ENCODE measurements at places on chromosomes 4 and X.

GRCh38 chrX:99800016-99800415 is 610.1 kb downstream of the PCDH19 start:
- DNase-seq, result no peak

DNA sequence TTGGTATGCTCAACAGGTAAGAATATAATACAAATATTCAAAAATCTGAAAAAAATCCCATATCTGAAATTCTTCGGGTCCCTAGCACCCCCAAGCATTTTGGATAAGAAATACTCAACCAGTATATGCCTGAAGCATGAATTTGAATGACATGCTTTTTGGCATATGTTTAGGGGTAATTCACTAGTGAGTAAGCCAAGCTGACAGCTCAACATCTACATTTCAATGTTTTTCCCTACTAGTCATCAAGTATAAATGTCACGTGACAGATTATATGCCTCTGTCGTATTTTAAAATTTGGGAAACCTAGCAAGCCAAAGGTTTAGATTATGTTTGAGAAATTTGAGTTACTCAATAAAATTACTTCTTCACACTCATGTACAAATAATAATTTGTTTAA is 125.1 kb downstream of the FGF16 start:
- DNase-seq, result no peak

DNA sequence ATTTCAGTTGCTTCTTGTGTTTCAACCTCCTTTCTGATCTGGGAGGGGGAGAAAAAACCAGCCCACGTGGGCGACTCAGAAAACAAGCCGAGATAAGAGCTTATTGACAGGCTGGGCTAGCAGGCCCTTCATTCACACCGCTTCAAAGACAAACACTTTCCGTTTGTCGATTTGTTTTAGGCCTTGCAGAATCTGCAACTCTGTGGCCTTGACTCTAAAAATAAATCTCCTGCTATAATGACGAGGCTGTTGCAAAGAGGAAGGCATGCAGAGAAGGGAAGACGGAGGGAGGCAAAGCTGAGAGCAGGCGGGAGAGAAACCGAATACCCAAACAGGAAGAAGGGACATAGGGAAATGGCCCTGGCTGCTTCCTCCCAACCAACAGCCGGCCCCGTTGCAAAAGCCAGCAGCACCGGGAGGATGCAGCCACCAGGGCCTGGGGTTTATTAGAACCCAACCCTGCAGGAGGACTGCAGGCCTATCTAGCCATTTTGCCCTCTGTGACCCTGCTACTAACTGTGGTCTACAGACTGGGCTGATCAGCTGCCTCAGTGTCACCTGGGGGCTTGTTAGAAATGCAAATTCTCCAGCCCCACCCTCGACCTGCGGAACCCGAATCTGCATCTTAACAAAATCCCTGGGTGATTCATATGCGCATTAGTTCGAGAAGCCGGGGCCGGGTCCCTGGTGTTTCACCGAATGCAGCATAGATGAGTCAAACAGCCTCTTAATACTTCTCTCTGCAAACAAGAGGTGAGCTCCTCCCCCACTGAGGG is 325.5 kb downstream of the BCOR start:
- no peak for DNase-seq

DNA sequence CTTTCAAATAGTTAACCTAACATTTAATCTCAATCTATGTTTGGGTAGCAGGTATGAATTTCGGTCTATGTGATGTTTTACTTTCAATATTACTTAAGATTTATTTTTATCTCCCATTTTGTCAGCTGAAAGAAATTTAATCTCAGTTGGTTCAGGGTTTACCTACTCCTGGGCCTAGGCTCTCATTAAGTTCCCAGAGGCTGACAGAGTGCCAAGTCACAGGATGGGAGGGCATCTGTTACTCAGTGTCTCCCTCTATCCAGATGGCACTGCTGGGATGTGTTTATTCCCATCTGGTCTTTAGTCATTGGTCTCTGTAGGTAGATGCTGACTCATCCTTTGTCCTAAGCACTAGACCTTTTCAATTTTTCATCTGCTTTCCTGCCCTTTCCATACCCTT is 129.4 kb upstream of the ARSJ start:
- DNase-seq, result no peak

DNA sequence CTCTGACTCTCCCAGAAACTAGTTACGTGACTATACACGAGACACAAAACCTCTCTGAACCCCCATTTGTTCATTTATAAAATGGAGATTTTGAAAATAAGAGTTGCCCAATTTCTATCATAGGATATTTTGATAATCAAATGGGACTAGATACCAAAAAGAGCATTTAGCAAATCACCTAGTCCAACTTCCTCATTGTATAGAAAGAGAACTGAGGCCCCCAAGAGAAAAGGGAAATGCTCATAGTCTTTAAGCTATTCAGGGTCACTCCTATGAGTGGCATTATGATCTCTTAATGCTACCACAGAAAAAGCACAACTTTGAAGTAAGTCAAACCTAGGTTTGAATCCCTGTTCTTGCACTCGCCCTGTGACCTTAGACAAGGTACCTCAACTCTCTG is 62.7 kb downstream of the BMP15 start:
- DNase-seq, result no peak

- DNase-seq, result no peak
Measured at GRCh38 chr4:121789455-121789854, 11.7 kb upstream of the EXOSC9 start.
